ENCODE measurements at places on chromosomes 6 and 20.

- DNase-seq, result peak; percentile 95
Measured at GRCh38 chr6:28977341-28978132, 27.6 kb downstream of the ZNF311 start.

- DNase-seq, result no peak
Measured at GRCh38 chr20:59673288-59673997, 69.1 kb downstream of the PHACTR3 start.

GRCh38 chr6:142696123-142697000 is 248.6 kb downstream of the HIVEP2 start:
- no peak for DNase-seq

- no peak for DNase-seq
Measured at GRCh38 chr6:128516514-128516898, 3.9 kb downstream of the PTPRK start.

DNA sequence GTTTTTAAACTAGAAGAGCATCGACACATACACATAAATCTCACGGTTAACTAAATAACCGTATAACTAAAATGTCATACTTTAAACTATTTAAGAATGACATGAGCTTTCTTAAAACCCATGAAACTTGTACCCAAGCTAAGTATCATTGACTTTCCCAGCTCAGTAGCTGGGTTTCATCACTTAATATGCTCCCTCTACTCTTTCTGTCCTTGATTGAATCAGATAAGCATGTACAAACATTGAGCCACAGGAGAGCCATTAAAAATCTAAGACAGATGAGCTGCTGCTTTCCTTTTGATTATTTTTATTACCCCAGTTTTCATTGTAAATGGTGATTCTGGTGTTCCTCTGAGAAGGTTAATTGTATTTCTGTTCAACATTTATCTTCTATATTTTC is 115.8 kb downstream of the FOXO3 start:
- DNase-seq, result no peak

- DNase-seq, result no peak
Measured at GRCh38 chr6:24900917-24901697, 34.7 kb downstream of the RIPOR2 start.

Data from suppressor macrophage treated with lipopolysaccharide for 1 hour (primary cell).